ENCODE measurements at places on chromosomes 5 and 9. TPM values are rescaled to one million over a fixed set of nuclear protein-coding genes. Genes with fewer than 3 reads are reported as not detected.

Gene NIM1K
- total RNA-seq = 0.48 TPM

Gene IRGM
- total RNA-seq = 0.80 TPM

Gene SH2D3C
- total RNA-seq = 15.4 TPM

Gene ARSI
- 0.98 TPM for total RNA-seq

Gene RANBP3L
- 2.3 TPM for total RNA-seq
